CD8-positive, alpha-beta T cell (primary cell): ENCODE measurements at places on chromosomes 3 and 15.
A peak's percentile ranks its signal among the peaks of the same experiment; 100 is the strongest.

DNA sequence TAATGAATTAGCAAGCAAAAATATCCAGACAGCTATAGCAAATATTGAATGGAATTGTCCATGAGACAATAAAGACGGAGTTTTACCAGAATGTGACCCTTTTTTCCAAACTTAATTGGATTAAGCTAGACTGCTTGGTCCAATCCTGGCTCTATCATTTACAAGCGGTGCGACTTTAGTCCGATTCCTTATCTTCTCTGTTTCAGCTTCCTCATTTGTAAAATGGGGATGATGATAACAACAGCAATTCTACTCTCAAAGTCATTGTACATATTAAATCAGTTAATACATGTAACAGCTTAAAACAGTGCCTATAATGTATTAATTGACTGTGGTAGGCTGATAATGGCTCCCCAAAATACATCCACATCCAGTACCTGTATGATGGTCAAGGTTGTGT is 62.1 kb upstream of the CRBN start:
- DNase-seq, result no peak

GRCh38 chr15:42992626-42993025 is 72.0 kb upstream of the TTBK2 start:
- DNase-seq, result no peak

DNA sequence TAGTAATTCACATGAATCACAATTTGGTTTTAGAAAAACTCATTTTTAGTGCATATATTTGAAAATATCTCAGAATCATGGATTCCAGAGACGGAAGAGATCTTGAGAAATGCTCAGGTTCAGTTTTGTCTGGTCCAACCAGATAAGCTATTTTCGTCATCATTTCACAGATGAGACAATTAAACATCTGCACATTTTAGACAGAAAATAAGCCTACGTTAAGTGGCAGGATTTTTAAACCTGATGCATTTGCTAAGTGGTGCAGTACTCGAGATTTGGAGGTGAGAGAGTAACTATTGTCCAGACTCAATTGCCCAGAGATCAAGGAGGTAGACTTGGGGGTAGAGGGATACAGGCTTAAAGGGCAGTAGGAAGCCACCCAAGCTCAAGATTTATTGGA is 90.5 kb downstream of the CCNL1 start:
- DNase-seq, result no peak

DNA sequence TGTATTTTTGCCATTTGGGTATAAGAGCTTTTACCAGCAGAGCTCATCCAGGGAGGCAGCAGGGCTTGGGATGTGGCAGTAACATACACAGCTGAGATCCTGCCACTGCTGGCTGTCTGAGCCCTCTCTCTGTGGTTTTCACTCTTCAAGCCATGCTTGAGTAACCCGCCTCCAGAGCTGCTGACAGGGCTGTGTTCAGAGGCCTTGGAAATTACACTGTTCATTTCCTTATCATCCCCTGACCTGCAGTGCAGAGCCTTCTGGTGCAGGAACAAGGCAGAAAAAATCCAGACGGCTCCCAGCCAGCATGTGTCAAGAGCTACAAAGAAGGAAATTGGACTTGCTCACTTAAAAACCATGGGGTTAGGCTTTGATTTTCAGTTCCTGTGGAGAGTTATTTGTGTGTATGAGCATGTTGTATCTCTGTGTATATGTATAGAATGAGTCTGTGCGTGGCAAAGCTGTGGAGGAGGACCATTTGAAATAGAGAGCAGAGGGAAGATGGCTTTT is 47.0 kb downstream of the ZNF609 start:
- DNase-seq, result peak; percentile 58

DNA sequence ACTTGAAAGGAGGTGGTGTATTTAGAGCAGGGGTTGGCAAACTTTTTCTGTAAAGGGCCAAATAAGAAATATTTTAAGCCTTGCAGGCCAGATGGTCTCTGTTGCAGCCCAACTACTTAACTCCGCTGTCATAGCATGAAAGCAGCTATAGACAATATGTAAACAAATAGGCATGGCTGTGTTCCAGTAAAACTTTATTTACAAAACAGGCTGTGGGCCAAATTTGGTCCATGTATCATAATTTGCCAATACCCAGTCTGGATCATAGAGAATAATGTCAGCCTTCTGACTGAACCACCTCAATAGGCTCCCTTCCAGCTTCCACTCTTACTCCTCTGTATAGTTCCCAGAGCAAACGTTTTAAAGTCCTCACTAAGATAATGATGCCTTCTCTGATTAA is 638.8 kb upstream of the CFAP20DC start:
- DNase-seq, result no peak

- DNase-seq, result no peak
Measured at GRCh38 chr3:190618330-190619030, 104.6 kb downstream of the IL1RAP start.

DNA sequence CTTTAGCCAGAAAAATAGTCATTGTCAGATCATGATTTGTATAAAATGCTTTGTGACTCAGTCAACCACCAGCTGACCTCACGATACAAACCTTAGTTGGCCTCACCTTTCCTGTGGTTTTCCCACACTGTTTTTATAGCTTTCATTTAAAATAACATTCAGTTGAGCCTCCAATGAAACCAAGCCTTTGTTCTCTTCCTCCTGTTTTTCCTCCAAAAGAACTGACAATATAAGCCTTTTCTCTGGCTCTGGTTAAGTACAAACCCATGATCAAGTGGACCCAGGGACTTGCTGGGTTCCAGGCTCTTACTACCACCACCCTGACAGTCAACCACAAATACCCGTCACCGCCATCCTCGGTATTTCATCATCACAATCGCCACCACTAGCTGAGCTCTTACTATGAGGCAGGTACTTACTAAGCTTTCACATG is 81.7 kb downstream of the TAMM41 start:
- DNase-seq, result no peak
